ENCODE measurements at places on chromosomes 2 and 18. TPM values are rescaled to one million over a fixed set of nuclear protein-coding genes. Genes with fewer than 3 reads are reported as not detected.

SLC11A1 gene
- total RNA-seq, result 15.1 TPM

IL1A gene
- 0.66 TPM for total RNA-seq

DLX1 gene
- total RNA-seq, result 0.46 TPM

DNA sequence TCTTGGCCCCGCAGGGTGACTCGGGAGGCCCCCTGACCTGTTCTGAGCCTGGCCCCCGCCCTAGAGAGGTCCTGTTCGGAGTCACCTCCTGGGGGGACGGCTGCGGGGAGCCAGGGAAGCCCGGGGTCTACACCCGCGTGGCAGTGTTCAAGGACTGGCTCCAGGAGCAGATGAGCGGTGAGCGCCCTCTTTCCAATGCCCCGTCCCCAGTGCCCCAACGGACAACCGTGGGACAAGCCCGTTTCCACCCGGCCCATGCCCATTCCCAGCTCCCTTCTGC is 2.6 kb upstream of the CHRND start:
- no peak for DNase-seq

GRCh38 chr2:157526070-157526469 is 82.2 kb upstream of the CYTIP start:
- no peak for DNase-seq

- no peak for DNase-seq
Observed at GRCh38 chr2:60312618-60313017, 240.8 kb downstream of the BCL11A start.

DNA sequence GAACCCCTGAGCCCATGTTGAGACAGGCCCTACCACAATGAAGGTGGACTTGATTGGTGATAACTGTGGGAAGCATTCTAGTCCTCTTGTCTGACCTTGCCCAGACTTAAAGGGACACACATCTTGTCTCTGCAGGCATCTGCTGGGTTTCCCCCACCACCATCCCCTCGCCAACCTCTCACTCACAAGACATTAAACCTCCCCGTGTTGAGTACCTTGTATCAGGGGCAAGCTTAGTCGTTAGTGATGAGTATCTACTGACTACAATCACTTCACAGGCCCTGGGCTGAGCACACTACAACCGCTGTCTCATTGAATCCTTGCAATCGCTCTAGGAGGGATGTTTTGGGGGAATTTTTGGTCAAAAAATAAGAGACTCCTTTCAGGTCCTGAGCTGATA is 86.0 kb downstream of the ICOS start:
- DNase-seq, result no peak

DNA sequence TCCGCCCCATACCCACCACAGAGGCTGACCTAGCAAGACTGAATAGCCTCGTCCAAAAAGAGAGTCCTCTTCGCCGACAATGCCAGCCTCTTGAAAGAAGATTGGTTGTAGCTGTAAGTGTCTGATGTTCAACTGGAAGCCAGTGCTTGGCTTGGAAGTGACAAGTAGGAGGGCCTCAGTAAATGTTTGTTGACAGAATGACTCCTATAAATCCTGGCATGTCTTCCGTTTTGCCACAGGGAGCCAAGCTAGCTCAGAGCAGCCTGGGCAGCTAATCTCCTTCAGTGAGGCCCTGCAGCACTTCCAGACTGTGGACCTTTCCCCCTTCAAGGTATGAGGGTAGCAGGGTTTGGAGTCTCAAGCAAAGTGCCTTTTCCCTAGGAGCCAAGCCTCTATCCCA is 14.9 kb downstream of the ELMOD3 start:
- no peak for DNase-seq

GRCh38 chr2:12769492-12770105 is 52.9 kb downstream of the TRIB2 start:
- no peak for DNase-seq

Measured in mucosa of gallbladder (tissue), 1 donor.